ENCODE measurements at places on chromosomes 1 and 21. TPM values are rescaled to one million over a fixed set of nuclear protein-coding genes. Genes with fewer than 3 reads are reported as not detected.

The NT5C1A gene
- not detected for total RNA-seq

The RRP1B gene
- total RNA-seq, result 17.4 TPM

The TMCC2 gene
- total RNA-seq, result 2.9 TPM

The PPM1J gene
- 0.59 TPM for total RNA-seq

The SAMD11 gene
- total RNA-seq, result 7.7 TPM

The DNAJC28 gene
- 4.0 TPM for total RNA-seq

The C1QTNF12 gene
- total RNA-seq, result 0.36 TPM

The OR2T2 gene
- total RNA-seq, result not detected

The EPHB2 gene
- total RNA-seq, result 8.7 TPM

The SMCP gene
- not detected for total RNA-seq

The HPCAL4 gene
- total RNA-seq, result not detected

- no peak for DNase-seq
These were observed 162.7 kb downstream of the PCP4 start for GRCh38 chr21:40029888-40030287.

GRCh38 chr1:69700770-69701169, 133.0 kb downstream of the LRRC7 start:
- DNase-seq, result no peak

DNA sequence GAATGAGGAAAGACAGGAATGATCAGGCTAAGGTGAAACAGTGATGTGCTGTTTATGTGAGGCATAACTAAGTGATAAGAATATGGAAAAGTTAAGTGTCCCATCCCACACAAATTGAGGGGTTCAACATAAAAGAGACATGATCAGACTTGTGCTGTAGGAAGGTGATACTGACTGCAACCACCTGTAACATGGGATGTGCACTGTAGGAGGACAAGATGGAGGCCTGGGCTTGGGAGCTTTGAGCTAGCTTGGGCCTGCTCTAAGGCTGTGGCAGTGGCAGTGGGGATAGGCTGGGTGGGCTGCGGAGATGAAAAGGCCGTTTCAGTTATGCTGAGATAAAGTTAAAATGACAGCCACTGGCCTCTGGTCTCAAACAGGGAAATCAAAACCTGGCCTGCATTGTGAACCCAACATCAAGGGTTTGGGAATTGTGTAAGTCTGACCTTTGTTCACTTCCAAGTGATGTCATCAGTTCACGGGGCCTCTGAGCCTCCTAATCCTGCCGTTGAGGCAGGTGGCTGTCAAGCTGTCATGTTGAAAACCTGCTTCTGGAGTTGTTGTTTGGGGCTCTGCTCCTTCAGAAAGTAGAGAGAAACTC, 61.2 kb upstream of the TENT5C start:
- DNase-seq, result peak; percentile 6

- DNase-seq, result no peak
These were observed 27.3 kb upstream of the ACOT11 start for GRCh38 chr1:54520631-54521321.

DNA sequence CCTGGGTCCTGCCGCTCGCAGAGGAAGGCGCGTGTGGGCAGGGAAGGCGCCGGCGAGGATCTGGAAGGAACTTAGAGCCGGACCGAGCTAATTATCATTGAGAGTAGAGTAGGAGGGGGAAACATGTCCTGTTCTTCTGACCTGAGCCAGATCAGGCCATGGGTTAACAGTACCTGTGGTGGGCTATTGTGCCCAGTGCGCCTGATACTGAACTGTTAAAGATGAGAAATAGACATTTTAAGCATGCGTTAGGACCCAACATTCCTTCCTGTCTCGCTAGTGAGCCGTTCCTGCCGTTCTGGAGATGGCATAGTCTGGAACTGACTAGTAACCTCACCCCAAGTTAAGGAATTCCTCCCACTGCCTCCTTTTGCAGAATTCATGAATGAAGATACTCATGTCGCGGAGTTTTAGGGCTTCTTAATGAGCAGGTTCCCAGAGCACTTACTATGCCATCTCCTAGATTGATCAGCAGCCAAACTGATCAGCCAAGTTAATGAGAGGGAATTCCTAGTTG, 870 bp downstream of the STRIP1 start:
- no peak for DNase-seq

GRCh38 chr1:152050886-152051675, 14.3 kb upstream of the S100A11 start:
- DNase-seq, result no peak

DNA sequence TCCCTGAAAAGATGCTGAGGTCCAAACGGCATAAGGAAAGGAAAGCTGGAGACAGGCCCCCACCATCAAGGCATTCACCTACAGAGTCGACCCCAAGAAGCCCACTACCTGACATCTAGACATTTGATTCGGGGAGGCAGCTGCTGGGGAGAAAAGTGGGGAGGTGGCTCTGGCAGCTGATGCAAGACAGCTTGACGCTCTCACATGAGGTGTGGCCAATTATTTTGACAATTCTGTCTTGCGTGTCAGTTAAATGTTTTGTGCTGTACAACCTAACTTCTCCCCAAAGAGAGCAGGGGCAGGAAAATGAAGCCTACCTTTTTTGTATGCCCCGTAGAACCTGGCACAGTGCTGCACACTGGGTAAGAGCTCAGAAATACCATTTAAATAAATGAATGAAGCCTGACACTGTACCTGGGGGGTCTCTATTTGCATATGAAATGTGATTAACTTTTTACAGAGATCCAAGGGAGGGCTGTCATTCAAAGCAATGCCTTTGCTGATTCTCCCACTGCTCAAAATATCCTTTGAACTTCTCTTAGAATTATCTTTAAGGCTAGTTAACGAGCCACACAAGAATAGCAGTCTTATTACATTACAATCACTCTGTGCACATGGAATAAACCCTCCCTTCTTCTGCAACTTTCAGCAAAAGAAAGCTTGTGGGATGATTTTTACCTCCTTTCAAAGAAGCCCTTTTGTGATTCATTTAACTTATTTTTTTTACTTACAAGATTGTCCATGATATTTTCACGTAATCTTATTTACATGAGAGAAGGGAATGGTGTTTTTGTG, 163.2 kb downstream of the TNR start:
- DNase-seq, result no peak

DNA sequence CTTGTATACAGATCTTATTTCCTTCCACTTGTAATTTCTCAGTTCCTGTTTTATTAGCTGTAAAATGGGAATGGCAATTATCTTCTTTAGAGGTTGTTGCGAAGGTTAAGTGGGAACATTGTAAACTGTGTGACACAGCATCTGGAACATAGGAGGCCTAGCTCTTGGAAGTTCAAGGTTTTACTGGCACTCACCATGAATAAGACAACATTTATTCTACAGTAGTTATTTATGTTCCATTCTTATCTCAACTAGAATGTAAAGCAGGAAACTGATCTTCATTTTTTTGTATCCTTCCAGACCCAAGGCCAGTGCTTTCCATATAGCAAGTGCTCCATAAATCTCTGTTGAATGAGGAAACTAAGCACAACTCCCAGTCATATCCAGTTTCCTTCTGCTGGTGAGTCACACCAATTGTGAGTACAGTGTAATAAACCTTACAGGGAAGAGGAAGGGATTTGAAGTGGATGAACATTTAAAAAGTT, 1.4 kb downstream of the BCL10 start:
- DNase-seq, result no peak

DNA sequence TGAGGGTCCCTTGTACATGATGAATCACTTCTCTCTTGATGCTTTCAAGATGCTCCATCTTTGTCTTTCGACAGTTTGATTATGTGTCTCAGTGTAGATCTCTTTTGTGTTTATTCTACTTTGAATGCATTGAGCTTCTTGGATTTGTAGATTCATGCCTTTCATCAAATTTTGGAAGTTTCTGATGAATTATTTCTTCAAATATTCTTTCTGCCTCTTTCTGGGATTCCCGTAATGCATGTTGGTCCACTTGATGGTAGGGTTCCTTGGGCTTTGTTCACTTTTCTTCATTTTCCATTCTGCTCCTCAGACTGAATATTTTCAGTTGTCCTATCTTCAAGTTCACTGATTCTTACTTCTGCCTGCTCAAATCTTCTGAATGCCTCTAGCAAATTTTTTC, 50.7 kb downstream of the ADSS2 start:
- DNase-seq, result no peak

GRCh38 chr1:158037866-158038359, 44.5 kb downstream of the KIRREL1 start:
- DNase-seq, result no peak

- peak; percentile 22 for DNase-seq
These were observed 5.1 kb downstream of the SPSB1 start for GRCh38 chr1:9297831-9298230.

DNA sequence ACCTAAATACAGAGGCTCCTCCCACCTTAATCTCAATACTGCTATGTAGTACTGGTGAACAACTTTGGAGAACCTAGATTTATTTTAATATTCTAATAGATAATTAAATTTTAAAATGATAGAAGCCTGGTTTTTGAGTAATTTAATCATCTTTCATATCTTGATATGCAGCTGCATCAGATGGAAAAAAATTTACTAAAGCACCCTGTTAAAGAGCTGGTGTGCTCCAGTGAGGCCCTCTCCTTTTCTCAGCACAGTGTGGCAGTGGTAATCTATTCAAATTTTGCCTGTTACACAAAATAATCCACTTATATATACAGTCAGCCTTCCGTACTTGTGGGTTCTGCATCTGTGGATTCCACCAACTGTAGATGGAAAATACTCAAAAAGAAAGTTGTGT, 82.8 kb downstream of the LRRC8C start:
- no peak for DNase-seq

DNA sequence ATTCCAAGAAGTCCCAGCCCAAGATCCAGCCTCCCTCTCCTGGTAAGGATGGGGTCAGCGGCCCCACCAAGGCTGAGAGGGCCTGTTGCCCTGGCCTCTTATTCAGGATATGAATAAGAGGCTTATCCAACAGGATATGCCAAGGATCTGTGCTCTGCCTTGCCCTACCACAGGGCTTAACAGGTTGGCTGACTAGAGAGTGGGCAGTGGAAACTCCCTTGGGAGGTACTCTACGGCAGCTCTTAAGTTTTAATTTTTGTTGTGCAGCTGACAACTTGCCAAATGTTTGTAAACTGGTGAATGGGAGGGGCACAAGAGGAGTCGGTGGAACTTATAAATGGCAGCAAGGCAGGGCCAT, 16.5 kb upstream of the PIGV start:
- no peak for DNase-seq

DNA sequence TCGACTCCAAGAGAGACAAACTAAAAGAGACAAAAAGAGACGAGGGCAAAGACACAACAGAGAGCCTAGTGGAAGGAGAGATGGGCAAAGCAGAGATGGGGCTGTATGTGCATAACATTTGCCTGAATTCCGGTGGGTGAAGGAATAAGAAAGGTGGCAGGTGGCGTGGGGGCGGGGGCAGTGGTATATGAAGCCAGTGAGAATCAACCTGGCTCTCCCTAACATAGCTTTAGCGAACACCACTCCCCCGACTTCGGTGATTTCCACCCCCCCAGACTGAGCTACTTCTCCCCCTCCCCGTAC, 1.1 kb downstream of the INKA2 start:
- DNase-seq, result no peak

DNA sequence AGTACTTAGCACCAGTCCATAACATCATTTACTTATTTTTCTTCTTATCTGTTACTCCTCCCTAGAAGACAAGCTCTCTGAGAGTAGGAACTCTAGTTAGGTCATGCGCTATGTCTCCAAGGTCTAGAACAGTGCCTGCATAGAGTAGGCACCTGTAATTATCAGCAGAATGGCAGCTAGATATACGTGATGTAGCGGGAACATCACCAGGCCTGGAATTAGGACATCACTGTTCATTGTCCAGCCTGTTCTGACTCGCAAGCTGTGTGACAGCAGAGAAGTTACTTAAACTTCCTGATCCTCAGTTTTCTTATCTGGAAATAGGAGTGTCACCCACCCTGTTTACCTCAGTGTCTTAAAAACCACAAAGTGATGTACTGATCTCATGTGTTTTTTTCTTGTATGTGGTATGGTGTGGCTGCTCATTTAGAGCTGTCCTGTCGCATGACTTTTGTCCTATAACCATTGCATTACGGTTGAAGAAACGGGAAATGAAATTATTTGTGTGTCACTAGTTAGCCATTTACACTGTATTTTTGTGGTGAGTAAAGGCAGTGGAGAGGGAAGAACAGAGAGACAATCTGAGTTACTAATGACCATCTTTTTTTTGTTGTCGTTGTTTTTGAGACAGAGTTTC, 37.1 kb upstream of the EXO1 start:
- no peak for DNase-seq

DNA sequence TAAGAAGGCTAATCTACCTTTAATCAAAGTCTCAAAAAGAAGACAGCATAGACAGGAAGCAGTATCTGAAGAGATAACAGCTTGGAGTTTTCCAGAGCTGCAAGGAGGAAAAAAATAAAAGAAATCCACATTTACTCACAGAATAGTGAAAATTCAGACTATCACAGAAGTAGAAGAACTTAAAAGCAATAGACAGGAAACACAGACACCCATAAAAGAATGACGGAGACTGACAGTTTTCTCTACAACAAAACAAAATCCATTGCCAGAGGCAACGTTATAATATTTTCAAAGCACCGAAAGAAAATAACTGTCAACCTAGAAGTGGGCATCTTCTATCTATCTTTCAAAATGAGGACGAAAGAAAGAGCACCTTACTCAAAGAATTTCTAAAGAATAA, 104.4 kb downstream of the DMRTB1 start:
- DNase-seq, result no peak

- no peak for DNase-seq
These were observed 393.5 kb downstream of the SMYD3 start for GRCh38 chr1:246113555-246114095.

DNA sequence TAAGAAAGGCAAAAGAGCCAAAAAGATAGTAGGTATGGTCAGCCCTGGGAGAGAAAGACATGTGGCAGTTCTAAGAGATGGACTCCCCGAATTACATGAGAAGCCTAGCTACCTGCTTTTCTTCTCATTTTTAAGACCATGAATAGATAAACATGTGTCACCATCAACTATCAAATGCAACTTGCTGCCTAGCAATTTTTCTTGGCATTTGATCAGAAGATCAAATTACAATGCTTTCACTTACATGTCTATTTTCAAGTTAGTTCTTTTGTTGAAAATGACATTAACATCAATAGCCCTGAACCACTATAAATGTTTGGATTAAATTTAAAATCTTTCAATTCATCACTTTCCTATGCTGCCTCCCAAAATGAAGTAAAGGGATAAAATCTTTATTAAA, 212.3 kb downstream of the HHIPL2 start:
- no peak for DNase-seq

- no peak for DNase-seq
These were observed 43.7 kb downstream of the FMO3 start for GRCh38 chr1:171134204-171134923.
